Activated T-cell treated with anti-CD3 and anti-CD28 coated beads, Interleukin-2, amount 50 U/mL, for 24 hours (primary cell): ENCODE measurements at places on chromosomes 12 and 14.
A peak's percentile ranks its signal among the peaks of the same experiment; 100 is the strongest.

- H3K36me3 ChIP-seq: no peaks in the 10 kb centered on the region
- DNase-seq: no peak
- no peaks in the 10 kb centered on the region for H3K27me3 ChIP-seq
- no peaks in the 10 kb centered on the region for H3K4me1 ChIP-seq
Measured at GRCh38 chr12:58894040-58894439, 26.3 kb downstream of the LRIG3 start.

DNA sequence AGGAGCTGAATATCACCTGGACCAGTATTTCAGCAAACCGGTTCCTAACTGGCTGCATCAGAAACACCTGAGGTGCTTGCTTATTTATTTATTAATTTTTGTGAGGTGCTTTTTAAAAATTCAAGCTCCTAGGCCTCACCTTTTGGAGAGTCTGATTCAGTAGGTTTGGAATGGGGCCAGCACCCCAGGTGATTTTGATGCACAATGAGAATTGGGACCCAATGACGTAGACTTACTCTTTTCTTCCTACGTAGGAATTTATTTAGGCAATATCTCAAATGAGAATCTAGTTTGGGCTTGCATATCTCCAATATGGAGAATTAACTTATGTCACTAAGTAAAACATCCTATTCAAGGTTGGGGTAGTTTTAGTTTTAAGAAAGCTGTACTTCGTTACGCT is 7.3 kb downstream of the YEATS4 start:
- no peak overlapping the region for H3K4me3 ChIP-seq
- H3K36me3 ChIP-seq: peaks cover 87% of the 10 kb centered on the region
- H3K27me3 ChIP-seq: no peaks in the 10 kb centered on the region
- peaks cover 18% of the 10 kb centered on the region for H3K4me1 ChIP-seq
- DNase-seq: no peak

- no peaks in the 10 kb centered on the region for H3K27me3 ChIP-seq
- no peak for DNase-seq
- H3K27ac ChIP-seq: no peak overlapping the region
- H3K4me3 ChIP-seq: no peak overlapping the region
- H3K4me1 ChIP-seq: no peaks in the 10 kb centered on the region
Measured at GRCh38 chr12:109444259-109444658, 32.8 kb downstream of the KCTD10 start.

DNA sequence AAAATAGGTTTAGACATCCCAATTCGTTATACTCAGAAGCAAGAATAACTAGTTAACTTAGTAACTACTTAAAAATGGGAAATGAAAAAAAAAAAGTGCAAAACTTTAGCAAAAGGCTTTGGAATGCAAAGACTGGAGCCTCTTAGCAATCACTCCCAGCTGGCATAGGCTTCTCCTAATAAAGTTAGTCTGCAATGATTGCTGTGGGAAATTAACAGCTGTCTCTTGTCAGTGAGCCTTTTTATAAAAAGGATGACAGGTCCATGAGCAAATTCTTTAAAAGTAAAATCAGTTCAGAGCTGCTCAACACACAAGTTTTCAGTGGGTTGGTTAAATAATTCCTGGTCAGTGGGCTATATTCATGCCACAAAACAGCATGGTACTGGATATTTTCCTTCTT is 7.4 kb upstream of the SYCP3 start:
- no peaks in the 10 kb centered on the region for H3K27me3 ChIP-seq
- no peak for DNase-seq
- peaks cover 5% of the 10 kb centered on the region for H3K4me1 ChIP-seq
- H3K4me3 ChIP-seq: no peak overlapping the region

- no peaks in the 10 kb centered on the region for H3K27me3 ChIP-seq
- H3K4me1 ChIP-seq: peaks cover 74% of the 10 kb centered on the region
- H3K4me3 ChIP-seq: no peak overlapping the region
- H3K27ac ChIP-seq: peak overlapping the region; percentile 58
Measured at GRCh38 chr12:47822863-47823262, 3.2 kb upstream of the HDAC7 start.

DNA sequence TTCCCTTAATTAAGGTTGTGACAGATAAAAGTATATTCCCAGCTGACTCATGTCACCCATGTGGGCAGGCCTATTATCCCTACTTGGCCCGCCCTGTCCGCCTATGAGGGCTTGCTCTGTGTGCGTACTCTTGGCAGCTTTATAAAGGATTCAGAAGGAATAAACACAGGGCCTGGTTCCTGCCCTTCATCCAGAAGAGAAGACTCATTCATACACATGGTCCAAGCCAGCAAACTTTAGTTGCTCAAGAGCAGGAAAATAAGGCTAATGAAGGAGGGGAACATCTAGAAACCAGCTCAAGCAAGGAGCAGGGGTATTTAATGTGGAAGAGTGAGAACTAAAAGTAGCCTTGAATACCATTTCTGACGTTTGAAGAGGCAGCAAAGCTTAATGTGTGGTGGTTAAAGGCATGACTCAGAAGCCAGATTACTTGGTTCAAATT is 141.9 kb downstream of the CRADD start:
- no peaks in the 10 kb centered on the region for H3K27me3 ChIP-seq
- DNase-seq: no peak
- peaks cover 9% of the 10 kb centered on the region for H3K4me1 ChIP-seq
- no peak overlapping the region for H3K4me3 ChIP-seq

GRCh38 chr12:18981732-18982131 is 147.8 kb upstream of the PLEKHA5 start:
- no peak for DNase-seq
- H3K36me3 ChIP-seq: no peaks in the 10 kb centered on the region
- no peaks in the 10 kb centered on the region for H3K4me1 ChIP-seq
- no peaks in the 10 kb centered on the region for H3K27me3 ChIP-seq
- no peak overlapping the region for H3K4me3 ChIP-seq
- no peak overlapping the region for H3K27ac ChIP-seq

GRCh38 chr14:28468191-28469151 is 298.1 kb upstream of the FOXG1 start:
- no peaks in the 10 kb centered on the region for H3K27me3 ChIP-seq
- no peak overlapping the region for H3K4me3 ChIP-seq
- no peaks in the 10 kb centered on the region for H3K4me1 ChIP-seq
- no peak for DNase-seq
- no peaks in the 10 kb centered on the region for H3K36me3 ChIP-seq
- no peak overlapping the region for H3K27ac ChIP-seq

DNA sequence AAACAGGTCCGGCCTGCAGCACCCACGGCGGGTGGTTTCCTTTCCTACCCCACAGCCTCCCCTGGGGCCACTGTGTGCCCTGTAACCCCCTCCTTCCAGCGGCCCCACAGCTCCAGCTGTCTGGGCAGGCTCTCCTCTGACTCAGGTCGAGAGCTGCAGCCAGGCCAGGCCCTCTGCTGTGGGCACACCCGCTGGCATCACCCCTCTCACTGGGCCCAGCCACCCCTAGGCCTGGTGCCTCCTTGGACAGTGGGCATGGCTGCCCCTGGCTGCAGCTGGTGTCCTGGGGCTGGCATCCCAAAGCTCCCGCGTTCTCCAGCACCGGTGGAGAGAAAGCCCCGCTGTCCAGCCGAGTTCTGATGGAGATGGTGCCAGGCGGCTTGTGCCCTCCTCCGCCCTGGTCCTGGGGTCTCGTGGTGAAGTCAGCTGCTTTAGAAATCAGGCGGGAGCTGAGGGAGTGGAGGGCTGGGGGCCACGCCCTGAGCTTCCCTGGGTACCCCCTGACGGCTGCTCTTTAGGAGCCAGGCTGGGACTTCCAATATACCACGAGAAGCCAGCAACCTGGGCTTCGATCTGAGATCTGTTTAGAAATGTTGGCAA is 114.9 kb downstream of the KIF26A start:
- H3K27ac ChIP-seq: no peak overlapping the region
- peaks cover 21% of the 10 kb centered on the region for H3K27me3 ChIP-seq
- H3K4me3 ChIP-seq: no peak overlapping the region
- no peak for DNase-seq

DNA sequence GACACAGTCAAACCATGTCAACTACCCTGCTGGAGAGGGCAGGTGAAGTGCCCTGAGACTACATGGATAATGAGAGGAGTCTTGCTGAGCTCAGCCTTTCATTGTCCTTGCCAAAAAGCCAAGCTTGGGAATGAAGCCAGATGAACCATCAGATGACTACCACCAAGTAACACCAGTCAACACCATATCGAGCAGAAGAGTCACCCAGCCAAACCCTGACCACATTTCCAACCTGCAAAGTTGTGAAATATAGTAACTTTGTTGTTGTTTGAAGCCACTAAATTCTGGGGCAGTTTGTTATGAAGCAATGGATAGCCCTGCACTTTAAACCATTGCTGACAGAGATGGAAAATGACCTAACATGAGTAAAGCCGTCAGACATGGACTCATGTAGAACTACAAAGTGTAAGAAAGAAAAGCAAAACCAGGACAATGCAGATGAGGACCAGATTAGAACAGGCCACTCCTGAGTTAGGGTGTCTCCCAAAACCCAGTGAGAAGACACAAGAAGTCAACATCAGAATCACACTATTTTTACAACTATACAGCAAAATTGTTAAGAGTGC is 12.5 kb upstream of the CRADD start:
- H3K27ac ChIP-seq: no peak overlapping the region
- H3K4me1 ChIP-seq: peaks cover 12% of the 10 kb centered on the region
- H3K4me3 ChIP-seq: no peak overlapping the region
- no peaks in the 10 kb centered on the region for H3K27me3 ChIP-seq

GRCh38 chr14:100391724-100392123 is 68.6 kb downstream of the SLC25A47 start:
- DNase-seq: no peak
- H3K4me1 ChIP-seq: peaks cover 14% of the 10 kb centered on the region
- H3K27me3 ChIP-seq: no peaks in the 10 kb centered on the region
- no peak overlapping the region for H3K27ac ChIP-seq

DNA sequence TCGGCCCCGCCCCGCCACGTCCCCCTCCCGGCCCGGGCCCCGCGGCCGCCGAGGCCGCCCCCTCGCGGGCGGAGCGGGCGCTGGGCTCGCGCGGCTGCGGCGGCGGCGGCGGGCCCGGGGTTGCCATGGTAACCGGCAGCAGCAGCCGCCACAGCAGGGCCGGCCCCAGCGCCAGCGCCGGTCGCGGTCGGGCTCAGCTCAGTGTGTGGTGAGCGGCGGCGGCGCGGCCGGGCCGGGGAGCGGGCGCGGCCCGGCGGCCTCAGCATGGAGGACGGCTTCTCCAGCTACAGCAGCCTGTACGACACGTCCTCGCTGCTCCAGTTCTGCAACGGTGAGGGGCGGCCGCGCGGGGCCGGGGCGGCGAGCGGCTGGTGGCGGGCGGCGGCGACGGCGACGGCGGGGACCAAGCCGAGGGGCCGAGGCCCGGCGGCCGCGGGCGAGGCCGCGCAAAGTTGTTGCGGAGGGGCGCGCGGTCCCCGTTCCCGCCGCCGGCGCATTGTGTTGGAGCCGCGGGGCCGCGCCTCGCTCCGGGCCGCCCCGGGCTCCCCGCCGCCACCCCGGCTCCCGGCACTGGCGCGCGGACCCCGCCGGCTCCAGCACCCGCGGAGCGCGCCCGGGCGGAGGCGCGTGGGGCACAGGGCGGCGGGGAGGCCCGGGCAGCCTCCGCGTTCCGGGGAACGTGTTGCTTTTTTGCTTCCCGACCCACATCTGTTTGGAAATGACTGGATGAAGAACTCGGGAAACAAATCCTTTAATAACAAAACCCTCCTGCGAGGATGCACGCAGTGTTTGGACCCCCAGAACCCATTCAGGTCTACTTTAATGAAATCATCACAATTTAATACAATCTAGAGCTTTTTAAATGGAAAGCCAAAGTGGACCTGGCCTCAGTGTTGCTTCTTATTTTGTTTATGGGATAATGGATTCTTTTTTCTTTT is at the start of gene EML1:
Gene EML1, plus strand, starts transcription at position 201 of the 938 bp plus-strand sequence. Its CDS starts 64 bp downstream, at position 265.
- H3K4me1 ChIP-seq: peaks cover 20% of the 10 kb centered on the region
- H3K27me3 ChIP-seq: peaks cover 49% of the 10 kb centered on the region
- peak; percentile 82 for DNase-seq
- H3K36me3 ChIP-seq: no peaks in the 10 kb centered on the region
- H3K27ac ChIP-seq: peak within 1 kb of the TSS; percentile 38
- peak within 1 kb of the TSS; percentile 67 for H3K4me3 ChIP-seq

GRCh38 chr14:100107236-100107635 is 42.0 kb downstream of the EVL start:
- H3K27me3 ChIP-seq: no peaks in the 10 kb centered on the region
- H3K4me3 ChIP-seq: peak overlapping the region; percentile 69
- no peak for DNase-seq
- peaks cover 80% of the 10 kb centered on the region for H3K4me1 ChIP-seq
- peak overlapping the region; percentile 93 for H3K27ac ChIP-seq
- peaks cover 88% of the 10 kb centered on the region for H3K36me3 ChIP-seq

- H3K27me3 ChIP-seq: no peaks in the 10 kb centered on the region
- DNase-seq: no peak
- no peaks in the 10 kb centered on the region for H3K36me3 ChIP-seq
- no peak overlapping the region for H3K4me3 ChIP-seq
Measured at GRCh38 chr14:61581340-61581739, 114.0 kb upstream of the HIF1A start.

DNA sequence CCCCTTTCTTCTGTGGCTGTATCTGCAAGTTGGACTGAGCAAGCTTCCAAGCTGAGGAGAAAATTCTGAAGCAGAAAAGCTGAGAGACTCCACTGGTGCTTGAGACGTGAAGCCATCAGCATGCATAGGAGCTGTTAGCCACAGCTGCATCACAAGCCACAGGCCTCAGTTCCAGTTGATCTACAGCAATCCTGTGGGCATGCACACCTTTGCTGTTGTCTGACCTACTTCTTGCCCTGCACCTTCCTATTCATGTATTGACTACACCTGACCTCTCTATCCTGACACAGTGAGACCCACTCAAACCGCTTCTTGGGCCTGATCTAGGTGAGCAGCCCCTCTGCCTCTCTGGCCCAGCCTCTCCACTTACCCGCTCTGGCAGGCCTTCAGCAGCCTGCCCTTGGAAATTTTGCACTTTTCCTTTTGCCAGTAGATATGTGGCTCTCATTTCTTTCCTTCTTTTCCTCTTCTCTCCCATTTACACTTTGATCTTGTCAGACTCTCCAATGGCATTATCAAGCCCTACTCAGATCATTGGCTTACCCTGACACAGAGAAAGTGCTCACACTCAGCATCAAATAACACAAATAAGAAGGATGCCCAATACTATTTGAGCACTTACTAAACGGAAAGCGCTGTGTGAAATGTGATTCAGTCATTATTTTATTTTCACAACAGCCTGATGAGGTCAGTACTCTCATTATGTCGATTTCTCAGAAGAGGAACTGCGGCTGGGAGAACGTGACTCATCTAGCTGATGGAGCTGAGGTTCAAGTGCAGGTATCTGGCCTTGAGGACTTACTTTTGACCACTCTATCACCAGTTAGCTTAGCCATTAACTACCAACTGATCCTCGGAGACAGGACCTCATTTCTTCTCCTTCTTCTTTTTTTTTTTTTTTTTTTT is 21.9 kb upstream of the PTGR2 start:
- H3K4me3 ChIP-seq: no peak overlapping the region
- H3K36me3 ChIP-seq: no peaks in the 10 kb centered on the region
- peaks cover 19% of the 10 kb centered on the region for H3K4me1 ChIP-seq
- peak; percentile 40 for DNase-seq

GRCh38 chr12:117921929-117922777 is 46.6 kb downstream of the KSR2 start:
- no peaks in the 10 kb centered on the region for H3K36me3 ChIP-seq
- no peak overlapping the region for H3K4me3 ChIP-seq
- no peak overlapping the region for H3K27ac ChIP-seq
- peaks cover 21% of the 10 kb centered on the region for H3K27me3 ChIP-seq
- H3K4me1 ChIP-seq: no peaks in the 10 kb centered on the region

DNA sequence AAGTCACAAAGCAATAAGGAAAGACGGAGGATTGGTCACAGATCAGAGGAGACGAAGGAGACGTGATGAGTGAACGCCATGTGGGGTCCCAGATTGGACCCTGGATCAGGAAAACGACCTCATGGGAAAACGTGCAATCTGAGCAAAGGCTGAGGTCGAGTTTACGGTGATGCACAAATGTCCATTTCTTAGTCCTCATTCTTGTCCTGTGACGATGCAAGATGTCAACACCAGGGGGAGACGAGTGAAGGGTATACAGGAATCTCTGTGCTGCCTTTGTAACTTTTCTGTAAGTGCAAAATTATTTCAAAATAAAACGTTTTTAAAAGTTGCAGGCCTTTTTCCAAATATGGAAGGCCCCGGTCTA is 329.8 kb downstream of the MED13L start:
- DNase-seq: no peak
- H3K27ac ChIP-seq: no peak overlapping the region
- H3K4me1 ChIP-seq: no peaks in the 10 kb centered on the region
